GM10248 (cell line): ENCODE measurements at places on chromosomes 3 and 15.

DNA sequence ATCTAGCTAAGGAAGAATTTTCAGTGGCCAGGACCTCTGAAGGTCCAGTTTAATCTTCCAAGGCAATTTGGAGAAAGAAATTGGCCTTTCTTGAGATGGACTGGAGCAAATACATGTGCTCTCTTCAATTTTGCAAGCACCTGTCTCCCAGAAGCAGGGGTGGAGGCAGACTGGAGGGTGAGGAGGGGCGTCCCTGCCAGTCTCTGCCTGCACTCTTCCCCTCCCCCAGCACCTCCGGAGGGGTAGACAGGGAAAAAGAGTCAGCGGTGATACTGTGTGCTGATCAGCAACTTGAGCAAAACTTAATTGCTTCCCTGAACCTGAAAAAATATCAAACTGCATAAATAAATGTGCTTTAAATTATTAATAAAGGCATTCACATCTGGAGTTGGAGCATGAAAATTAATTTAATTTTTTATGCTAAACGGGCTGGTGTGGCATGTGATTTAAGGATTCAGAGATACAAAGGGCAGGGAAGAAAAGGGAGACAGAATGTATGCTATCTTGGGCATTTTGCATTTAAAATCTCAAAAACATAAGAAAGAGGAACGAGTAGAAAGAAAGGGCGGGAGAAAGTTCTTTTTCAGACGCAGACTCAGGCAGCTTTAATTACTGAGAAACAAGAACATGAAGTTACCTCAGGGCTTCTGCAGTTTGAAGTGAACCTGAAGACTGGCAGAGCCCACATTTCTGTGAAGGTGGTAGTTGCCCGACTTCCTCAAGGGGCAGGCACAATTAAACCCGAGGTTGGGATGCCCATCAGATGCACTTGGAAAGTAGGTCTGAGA is 319.7 kb downstream of the UACA start:
- DNase-seq = no peak

DNA sequence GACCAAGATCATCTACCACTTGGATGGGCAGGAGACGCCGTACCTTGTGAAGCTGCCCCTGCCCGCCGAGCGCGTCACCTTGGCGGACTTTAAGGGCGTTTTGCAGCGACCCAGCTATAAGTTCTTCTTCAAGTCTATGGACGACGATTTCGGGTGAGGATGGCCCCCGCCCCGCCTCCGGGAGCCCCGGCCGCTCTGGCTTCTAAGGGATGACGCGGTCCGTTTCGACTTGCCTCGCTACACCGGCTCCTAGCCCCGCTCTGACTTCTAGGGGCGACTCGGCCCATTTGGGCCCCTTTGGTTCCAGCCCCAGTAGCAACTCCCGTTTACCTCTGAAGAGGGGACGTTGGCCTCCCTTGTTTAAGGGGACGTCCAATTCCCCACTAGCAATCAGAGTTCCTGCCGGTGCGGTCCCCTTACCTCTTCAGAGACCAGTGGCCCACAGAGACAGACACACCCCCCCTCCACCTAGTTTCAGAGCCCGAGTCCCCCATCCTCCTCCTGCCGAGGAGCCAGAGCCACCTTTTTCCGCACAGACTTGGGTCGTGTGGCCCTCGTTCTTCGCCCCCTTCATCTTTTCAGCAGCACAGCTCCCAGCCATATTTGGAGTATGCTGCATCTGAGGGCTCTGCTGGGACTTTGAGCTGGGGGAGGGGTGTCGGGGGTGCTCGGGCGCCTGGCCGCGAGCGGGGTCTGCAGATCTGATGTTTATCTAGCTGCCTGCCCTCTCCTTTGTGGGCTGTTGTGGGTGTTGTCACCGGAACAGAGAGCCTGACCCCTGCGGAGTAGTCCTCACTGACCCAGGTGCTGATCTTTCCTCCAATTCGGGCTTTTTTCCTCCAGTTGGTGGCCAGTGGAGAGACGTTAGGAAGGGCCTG is 706 bp downstream of the DVL3 start:
- DNase-seq = peak; percentile 53

DNA sequence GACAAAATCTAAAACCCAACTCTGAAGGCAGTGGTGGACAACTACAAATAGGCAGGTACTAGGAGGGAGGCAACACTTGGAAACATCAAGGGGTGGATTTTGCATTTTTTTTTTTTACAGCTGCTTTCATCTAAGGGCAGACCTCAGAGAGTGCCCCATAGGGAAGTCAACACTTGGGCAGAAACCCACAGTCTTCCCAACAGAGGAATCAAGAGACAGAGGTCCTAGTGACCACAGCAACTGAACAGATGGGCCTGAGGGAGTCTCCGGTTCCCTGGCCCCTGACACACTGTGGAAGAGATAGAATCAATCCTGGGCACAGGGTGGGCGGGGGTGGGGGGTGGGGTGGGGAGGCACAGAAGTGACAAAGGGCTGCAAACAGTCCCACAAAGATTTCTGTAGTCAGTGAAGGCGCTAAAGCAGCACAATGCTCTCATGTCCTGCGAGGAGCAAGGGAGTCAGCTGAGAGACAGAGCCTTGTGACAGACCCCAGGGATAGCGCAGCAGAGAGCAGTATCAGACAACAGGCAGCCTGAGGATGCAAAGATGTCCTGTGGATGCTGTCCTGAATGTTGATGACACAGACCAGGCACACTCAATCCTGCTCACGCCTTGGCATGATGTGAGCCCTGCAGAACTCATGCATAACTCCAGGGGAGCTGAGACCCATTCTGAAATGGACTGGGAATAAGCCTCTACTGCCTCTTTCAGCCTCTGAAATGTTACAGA is 6.9 kb upstream of the RFTN1 start:
- no peak for DNase-seq

DNA sequence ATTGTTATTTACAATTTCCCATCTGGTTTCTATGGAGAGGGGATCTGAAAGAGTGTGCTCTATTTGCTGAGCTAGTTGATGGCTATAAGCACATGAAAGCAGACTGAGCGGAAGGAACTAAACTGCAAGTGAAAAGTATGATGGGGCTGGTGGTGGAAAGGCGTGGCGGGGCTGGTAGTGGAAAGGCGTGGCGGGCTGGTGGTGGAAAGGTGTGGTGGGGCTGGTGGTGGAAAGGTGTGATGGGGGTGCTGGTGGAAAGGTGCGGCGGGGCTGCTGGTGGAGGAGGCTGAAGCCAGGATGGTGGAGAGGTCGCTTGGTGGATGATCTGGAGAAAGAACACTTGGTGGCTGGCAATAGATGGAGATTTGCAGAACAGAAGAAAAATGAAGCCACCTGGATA is 136.7 kb downstream of the FMN1 start:
- DNase-seq = no peak

GRCh38 chr15:66040211-66040892 is 171.1 kb downstream of the RAB11A start:
- no peak for DNase-seq

GRCh38 chr3:197750858-197751737 is 1.4 kb downstream of the FYTTD1 start:
- DNase-seq = no peak

DNA sequence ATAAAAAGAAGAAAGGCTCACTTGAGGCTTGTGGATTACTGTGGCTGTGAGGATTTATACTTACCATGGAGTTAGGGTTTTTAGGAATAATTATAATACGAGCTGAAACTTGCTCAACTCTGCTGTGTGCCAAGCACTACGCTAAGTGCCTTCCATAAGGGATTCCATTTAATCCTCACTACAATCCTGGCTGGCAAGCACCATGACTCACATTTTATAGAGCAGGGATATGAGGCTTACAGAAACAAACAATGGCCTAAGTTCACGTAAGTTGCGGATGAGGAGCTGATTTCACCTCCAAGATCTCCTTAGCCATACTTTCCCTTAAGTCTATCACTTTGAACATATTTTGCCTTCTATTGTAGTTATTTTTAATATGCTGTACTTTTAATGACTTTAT is 43.9 kb upstream of the ARL8B start:
- DNase-seq = no peak

DNA sequence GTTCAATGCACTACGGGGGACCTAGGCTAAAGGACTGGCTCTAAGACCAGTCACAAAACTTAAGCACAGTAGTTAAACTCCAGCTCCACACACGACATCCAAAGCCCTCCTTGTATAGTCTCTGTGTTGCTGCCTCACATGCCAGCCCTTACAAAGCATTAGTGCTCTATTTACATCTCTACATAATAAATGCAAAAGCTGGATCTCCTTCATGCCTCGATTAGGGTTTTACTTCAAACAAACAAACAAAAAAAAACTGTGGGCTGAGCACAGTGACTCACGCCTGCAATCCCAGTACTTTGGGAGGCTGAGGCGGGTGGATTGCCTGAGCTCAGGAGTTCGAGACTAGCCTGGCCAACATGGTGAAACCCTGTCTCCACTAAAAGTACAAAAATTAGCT is 9.6 kb downstream of the PGBD4 start:
- DNase-seq = no peak
